ENCODE measurements at places on chromosomes 1 and 21. TPM values are rescaled to one million over a fixed set of nuclear protein-coding genes. Genes with fewer than 3 reads are reported as not detected.

The THEM5 gene
- not detected for polyA plus RNA-seq

The DISP1 gene
- polyA plus RNA-seq, result 6.2 TPM

The FAM72A gene
- 2.5 TPM for polyA plus RNA-seq

The OPTC gene
- not detected for polyA plus RNA-seq

The BEST4 gene
- polyA plus RNA-seq, result 0.22 TPM

The BCAN gene
- polyA plus RNA-seq, result not detected

The SYT14 gene
- polyA plus RNA-seq, result 1.5 TPM

The SPRR2A gene
- polyA plus RNA-seq, result not detected

The C1QTNF12 gene
- polyA plus RNA-seq, result 0.42 TPM

The CRABP2 gene
- 75.9 TPM for polyA plus RNA-seq

The ASPM gene
- polyA plus RNA-seq, result 9.4 TPM

The FTCD gene
- polyA plus RNA-seq, result 0.05 TPM

The SDE2 gene
- polyA plus RNA-seq, result 12.5 TPM

The UBASH3A gene
- not detected for polyA plus RNA-seq

The LRRC53 gene
- not detected for polyA plus RNA-seq

The APCS gene
- polyA plus RNA-seq, result not detected

The CELA2B gene
- not detected for polyA plus RNA-seq

The KRTAP8-1 gene
- not detected for polyA plus RNA-seq

The RHOU gene
- 0.63 TPM for polyA plus RNA-seq

The EPHB2 gene
- polyA plus RNA-seq, result 4.9 TPM

The NLRP3 gene
- polyA plus RNA-seq, result not detected

The TTC34 gene
- 0.11 TPM for polyA plus RNA-seq

The IVNS1ABP gene
- 48.1 TPM for polyA plus RNA-seq

The ARTN gene
- polyA plus RNA-seq, result 0.39 TPM

The SIKE1 gene
- polyA plus RNA-seq, result 32.9 TPM
